LHCN-M2 (cell line): ENCODE measurements at places on chromosomes 1 and 21. TPM values are rescaled to one million over a fixed set of nuclear protein-coding genes. Genes with fewer than 3 reads are reported as not detected.

- DNase-seq: no peak
Observed at GRCh38 chr1:191558379-191558778, 599.9 kb upstream of the RGS18 start.

GRCh38 chr1:23557471-23558124, 1.7 kb downstream of the ID3 start:
- DNase-seq: no peak

- peak; percentile 58 for DNase-seq
Observed at GRCh38 chr1:92259350-92259749, 39.4 kb downstream of the GLMN start.

FAM177B gene
- total RNA-seq: not detected in 2 replicates

C1orf116 gene
- under 0.01 TPM in 1 of 2 replicates, not detected in the other for total RNA-seq

CFHR1 gene
- not detected in 2 replicates for total RNA-seq

RSPH1 gene
- total RNA-seq: not detected in 2 replicates

CD2 gene
- not detected in 2 replicates for total RNA-seq

SYDE2 gene
- 0.90 and 1.0 TPM in 2 replicates for total RNA-seq

DNA sequence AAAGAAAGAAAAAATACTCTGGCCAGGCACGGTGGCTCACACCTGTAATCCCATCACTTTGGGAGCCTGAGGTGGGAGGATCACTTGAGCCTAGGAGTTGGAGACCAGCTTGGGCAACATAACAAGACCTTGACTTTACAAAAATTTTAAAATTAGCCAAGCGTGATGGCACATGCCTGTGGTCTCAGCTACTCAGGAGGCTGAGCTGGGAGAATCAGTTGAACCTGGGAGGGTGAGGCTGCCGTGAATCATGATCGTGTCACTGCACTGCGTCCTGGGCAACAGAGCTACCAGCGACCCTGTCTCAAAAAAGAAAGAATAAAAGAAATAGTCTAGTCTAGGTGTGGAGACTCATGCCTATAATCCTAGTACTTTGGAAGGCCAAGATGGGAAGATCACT, 22.3 kb downstream of the RRP1B start:
- DNase-seq: no peak

C1orf141 gene
- not detected in 2 replicates for total RNA-seq

- no peak for DNase-seq
Observed at GRCh38 chr1:230809256-230809990, 58.9 kb downstream of the C1orf198 start.

- no peak for DNase-seq
Observed at GRCh38 chr1:230504310-230504709, 78.2 kb upstream of the PGBD5 start.

DNA sequence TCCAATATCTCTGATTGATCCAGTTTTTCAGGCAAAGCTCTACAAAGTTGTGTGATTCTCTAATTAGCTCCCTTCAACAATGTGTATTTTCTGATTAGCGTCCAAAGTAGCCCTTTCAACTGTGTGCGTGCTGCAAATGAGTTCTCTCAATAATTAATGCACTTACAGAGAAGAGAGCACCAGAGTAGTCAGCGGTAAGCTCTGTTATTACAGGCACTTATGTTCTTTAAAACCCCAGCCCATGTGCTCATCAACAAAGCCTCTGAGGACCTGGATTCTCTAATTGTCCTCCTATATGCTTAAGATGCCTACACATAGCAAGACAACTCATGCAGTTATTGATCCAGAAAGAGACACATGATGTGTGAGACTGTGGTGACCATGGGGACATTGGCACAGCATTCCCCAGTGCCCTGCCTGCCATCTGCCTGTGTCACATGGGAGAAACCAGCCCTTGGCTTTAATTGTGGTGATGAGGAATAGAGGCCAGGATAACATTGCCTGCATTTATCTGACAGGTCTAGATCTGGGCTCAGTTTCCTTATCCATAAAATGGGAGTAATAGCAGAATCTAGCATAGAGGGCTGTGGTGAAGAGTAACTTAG, 151.7 kb downstream of the PCP4 start:
- no peak for DNase-seq

DNA sequence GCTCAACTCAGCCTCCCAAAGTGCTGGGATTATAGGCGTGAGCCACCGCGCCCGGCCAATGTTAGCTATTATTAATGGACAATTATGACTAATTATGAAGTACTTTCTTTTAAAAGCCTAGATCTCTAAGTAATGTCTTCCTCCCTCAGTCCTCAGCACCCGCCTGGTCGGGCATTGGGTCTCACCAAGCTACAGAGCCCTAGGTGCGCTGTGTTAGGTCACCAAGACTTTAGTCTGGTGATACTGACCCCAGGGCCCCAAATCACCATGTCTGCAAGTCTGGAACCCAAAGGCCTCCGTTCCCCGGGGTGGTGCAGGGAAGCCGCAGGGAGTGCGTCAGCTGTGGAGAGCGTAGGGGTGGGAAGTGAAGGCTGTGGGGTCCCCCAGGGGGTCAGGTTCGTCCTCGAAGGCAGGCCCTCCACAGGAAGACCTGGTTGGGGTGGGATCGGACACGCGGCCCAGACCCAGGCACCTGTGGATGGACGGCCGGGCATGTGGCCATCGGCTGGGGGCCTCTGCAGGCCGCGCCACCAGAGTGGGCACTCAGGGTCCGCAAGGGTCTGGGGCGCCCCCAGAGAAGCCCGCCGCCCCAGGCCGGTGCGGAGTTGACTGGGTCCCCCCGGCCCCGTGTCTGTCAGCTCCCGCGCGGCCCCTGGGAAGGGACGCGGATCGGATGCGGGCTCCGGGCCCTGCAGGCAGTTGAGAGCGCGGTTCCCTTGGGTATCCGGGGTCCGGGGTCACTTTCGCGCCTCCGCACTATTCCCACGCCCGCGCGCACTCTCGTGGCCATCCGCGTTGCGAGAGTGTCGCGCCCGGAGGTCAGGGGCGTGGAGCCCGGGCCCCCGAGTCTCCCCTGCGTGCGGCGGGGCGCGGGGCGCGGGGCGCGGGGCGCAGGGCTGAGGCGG, 710 bp upstream of the PDXK start:
- no peak for DNase-seq

- peak; percentile 18 for DNase-seq
Observed at GRCh38 chr1:210600421-210601159, 271.9 kb downstream of the HHAT start.

DNA sequence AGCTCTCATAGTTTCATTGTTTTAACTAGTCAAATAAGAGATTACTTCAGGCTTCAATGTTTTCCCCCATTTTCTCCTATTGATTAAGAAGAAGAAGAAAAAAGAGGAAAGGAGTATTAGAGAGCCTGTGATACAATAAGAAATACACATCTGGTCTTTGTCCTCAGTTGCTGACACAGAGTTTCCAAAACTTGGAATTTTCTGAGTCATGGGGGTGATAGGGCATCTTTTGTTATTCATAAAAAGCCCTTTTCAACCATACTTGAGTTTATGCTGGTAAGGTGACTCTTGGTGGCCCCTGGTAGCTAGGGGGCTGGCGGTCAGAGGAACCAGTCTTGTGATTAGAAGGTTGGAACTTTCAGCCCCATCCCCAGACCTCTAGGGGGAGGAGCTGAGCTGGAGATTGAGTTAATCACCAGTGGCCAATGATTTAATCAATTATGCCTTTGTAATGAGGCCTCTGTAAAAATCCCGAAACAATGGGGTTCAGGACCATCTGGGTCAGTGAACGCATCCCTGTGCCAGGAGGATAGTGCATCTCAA, 28.9 kb upstream of the KLF18 start:
- DNase-seq: peak; percentile 18

THEM5 gene
- not detected in 2 replicates for total RNA-seq

GJA4 gene
- not detected in 2 replicates for total RNA-seq

- peak; percentile 63 for DNase-seq
Observed at GRCh38 chr1:179025975-179026812, 500 bp downstream of the FAM20B start.

DNA sequence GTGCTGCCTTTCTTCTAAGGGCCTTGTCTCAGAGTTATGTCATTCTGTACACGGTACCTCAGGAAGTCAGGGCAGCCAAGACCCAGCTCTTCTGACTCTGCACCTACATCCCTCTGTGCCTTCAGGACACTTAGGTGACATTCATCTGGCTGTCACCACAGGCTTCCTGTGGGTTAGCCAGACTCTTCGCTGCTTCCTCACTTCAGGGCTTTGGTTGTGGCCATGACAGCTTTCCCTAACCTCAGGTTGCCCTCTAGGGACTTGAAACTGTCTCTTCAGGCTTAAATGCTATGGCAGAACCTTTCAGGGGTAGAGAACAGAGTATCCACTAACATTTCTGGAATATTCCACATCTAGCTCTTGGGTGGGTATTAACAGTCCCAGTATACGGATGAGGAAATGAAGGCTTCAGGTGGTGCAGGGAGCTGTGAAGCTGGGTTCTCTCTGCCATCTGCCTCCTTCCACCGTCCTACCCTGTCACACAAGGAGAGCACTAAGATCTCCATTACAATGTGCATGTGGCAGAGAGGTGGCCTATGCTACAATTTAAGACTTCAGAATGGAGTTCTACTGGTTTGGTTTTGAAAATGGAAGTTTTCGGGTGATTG, 9.9 kb downstream of the TSSK3 start:
- DNase-seq: no peak

DNA sequence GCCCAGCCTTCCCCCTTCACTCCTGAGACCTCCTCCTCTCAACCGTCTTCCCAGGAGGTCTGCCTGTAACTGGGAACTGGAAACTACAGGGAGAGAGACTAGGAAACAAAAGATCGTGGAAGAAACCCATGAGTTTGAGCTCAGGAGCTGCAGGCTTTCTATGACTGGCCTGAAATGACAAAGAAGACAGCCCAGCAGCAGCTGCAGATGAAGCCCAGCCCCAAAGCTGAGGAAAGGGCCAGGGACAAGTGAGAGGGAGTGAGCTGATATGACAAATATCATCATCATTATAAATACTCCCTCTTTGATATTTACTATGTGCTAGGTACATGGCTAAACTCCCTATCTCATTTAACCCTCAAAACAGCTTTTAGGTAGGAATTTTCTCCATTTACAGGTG, 142.6 kb upstream of the CTTNBP2NL start:
- DNase-seq: peak; percentile 49

SPRR1A gene
- total RNA-seq: not detected in 2 replicates

GRCh38 chr1:192954705-192955265, 104.4 kb downstream of the UCHL5 start:
- no peak for DNase-seq

- DNase-seq: no peak
Observed at GRCh38 chr21:14959343-14959742, 105.5 kb downstream of the NRIP1 start.

NID1 gene
- total RNA-seq: 19.2 and 19.9 TPM in 2 replicates

GRCh38 chr1:168892931-168893330, 163.9 kb upstream of the DPT start:
- peak; percentile 63 for DNase-seq

- no peak for DNase-seq
Observed at GRCh38 chr1:247210062-247210375, 38.2 kb upstream of the ZNF124 start.

DNA sequence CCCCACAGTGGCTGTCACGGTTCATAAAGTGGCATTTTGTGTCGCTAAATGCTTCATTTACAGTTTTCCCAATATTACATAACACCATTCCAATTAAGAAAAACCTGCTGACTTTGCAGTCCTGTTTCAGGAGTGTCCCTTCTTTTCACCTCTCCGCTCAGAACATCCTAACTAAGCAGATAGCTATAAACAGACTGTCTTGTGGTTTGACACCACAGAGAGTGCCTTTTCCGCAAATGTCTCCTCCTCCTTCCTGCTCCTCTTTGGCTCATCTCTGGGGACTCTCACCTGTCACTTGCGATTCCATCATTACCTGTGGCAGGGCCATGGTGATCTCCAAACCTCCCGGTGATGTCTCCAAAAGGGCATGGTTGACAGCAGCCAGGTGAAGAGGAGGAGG, 119.0 kb downstream of the CNIH3 start:
- DNase-seq: no peak

SLC2A5 gene
- 0.57 TPM in 1 of 2 replicates, not detected in the other for total RNA-seq

LORICRIN gene
- total RNA-seq: not detected in 2 replicates

CCDC27 gene
- total RNA-seq: not detected in 2 replicates

GRCh38 chr1:12178511-12178910, 11.7 kb downstream of the TNFRSF1B start:
- no peak for DNase-seq

DNA sequence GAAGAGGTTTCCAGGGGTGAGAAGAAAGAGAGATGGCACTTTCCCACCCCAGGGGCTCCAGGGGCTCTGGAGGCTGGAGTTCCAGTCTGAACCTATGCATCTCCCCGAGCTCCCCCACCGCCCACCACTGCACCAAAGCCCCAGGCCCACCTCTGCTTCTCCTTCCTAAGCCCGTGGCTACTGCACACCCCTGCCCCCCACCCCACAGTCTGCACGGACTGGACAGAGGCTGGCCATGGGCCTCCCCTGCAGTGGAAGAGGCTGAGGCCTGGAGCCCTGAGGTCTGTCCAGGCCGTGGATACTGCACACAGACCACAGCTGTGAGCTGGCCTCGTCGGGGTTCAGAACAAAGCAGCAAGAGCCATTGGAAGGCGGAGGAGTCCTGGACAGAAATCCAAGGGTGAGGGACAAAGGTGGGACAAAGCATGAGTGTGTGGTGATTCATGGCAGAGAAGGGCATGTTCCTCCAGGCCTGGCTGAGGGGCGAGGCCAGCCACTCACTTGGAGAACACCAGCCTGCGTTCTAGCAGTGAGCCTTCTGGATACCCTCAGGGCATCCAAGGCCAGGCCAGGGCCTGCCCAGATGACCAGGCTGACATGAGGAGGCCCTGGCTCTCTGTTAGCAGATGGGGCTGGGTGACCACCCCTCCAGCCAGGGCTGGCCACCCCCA, 244.8 kb upstream of the VAMP3 start:
- DNase-seq: no peak

OR2G6 gene
- total RNA-seq: not detected in 2 replicates

DNA sequence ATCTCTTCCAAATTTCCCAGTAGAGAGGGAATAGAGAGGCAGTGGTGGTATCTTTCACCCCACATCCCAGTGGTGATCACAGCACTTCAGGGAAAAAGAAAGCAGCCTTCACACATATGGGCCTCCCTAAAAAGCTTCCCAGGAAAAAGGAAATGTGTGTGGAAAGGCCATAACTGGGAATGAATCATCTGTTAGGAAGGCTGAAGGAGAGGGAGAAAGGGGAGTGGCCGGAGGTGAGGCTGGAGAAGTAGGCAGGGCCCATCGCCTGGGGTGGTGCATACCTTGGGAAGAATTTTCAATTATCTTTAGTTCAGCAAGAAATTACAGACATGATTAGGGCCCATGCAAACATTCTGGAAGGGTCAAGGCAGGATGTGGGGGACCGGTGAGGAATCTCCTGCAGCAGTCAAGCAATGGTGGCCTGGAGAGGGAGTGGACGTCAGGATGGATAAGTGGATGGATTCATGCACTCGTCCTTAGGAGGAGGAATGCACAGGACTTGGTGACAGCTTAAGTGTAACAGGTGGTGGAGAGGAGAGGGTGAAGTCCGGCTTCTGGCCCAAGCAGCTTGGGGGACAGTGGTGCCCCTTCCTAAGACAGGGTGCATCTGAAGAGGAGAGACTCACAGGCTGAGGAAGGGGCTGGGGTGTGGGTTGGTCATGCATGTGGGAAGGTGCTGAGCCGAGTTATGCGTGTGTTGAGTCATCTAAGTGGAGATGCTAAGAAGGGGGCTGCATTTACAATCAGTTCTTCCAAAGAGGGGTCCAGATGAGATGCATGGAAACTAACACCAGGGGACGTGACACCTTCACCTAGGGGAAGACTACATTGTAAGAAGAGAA, 17.9 kb downstream of the HIVEP3 start:
- no peak for DNase-seq

AIRE gene
- total RNA-seq: not detected in 2 replicates

TMPRSS2 gene
- not detected in 2 replicates for total RNA-seq
